CD4-positive, alpha-beta T cell treated with Interleukin-17A for 1 hour (primary cell): ENCODE measurements at places on chromosomes 7 and 10.

GRCh38 chr10:75043256-75044131, 68.0 kb upstream of the SAMD8 start:
- DNase-seq = peak; percentile 66

- peak; percentile 57 for DNase-seq
Observed at GRCh38 chr7:26686448-26686981, 177.9 kb downstream of the SKAP2 start.

- DNase-seq = no peak
Observed at GRCh38 chr10:19947215-19947614, 131.0 kb downstream of the PLXDC2 start.

- no peak for DNase-seq
Observed at GRCh38 chr10:48946891-48947500, 7.4 kb upstream of the LRRC18 start.

- DNase-seq = no peak
Observed at GRCh38 chr10:37803269-37803668, 54.1 kb downstream of the ZNF248 start.

DNA sequence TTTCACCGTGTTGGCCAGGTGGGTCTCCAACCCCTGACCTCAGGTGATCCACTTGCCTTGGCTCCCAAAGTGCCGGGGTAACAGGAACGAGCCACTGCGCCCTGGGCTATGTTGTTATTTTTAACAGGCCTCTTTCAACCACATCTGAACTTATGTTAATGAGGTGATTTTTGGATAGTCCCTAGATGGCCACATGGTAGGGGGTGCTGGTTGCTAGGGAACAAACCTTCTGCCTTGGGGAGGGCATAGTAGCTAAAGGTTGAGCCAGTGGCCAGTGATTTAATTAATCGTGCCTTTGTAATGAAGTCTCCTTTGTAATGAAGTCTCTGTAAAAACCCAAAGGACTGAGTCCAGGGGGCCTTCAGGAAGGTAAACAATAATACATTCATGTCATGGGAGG, 9.1 kb downstream of the COMTD1 start:
- DNase-seq = no peak

DNA sequence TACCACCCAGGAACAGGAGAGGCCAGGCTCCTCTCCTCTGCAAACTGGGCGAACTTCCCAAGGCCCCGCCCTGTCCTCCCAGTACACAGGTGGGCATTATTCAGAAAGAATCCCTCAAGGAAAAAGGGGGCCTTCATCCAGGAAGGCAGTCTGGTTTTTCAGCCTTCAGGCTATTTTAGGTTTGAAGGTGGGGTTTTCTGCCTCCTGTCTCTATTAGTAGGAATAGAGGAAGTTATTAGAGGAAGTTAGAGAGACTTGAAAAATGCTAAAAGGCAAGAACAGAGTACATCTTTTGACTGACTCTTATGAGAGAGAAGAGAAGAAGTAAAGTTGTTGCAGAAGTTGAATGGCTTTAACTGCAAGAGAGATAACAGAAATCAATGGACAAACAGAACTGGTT, 250.9 kb upstream of the SORCS1 start:
- no peak for DNase-seq

DNA sequence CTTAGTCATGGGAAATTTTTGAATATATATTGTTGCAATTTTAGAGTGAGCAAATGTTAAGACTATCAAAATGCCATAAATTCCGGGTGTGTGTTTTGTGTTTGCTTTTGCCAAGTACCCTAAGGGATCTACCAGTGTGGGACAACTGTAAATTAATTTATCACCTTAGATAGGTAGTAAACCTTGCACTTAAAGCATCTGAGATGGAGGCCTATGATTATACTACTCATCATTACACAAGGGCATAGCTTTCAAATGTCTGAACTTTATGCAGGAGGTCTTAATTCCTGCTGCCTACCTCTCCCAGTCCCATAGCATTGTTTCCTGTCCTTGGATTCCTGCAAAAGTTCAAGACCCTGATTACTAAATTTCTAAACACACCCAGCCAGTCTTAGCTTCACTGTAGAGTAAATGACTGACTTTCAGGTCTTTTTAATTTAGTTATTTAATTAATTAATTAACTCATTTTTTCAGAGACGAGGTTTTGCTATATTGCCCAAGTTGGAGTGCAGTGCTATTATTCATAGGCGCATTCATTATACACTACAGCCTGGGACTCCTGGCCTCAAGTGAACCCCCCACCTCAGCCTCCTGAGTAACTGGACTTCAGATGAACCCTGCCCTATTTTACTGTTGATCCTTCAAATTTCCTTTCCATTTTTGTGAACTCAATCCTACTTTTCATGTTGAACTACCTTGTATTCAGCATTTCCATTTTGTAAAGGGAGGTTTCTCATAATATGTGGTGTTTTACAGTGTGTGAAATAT, 47.0 kb downstream of the THSD7A start:
- no peak for DNase-seq

- DNase-seq = no peak
Observed at GRCh38 chr7:115332691-115333090, 410.8 kb downstream of the MDFIC start.

DNA sequence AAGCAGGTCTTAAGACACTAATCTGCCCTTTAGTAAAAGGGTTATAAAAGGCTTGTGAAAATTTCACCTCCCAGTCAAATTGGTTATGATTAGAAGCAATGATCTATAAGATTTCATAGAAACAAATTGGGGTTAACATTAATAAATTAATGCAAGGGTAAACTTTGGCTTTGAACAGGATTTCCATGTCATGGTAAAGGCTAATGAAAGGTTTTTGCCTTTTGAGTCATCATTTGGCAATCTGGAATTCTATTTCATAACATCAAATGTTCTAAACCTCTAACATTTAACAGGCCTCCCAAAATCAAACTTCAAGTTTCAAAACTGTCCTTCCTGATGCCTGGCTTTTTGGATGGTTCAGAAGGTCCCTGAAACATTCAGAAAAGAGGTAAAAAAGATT, 62.4 kb downstream of the COA1 start:
- no peak for DNase-seq

DNA sequence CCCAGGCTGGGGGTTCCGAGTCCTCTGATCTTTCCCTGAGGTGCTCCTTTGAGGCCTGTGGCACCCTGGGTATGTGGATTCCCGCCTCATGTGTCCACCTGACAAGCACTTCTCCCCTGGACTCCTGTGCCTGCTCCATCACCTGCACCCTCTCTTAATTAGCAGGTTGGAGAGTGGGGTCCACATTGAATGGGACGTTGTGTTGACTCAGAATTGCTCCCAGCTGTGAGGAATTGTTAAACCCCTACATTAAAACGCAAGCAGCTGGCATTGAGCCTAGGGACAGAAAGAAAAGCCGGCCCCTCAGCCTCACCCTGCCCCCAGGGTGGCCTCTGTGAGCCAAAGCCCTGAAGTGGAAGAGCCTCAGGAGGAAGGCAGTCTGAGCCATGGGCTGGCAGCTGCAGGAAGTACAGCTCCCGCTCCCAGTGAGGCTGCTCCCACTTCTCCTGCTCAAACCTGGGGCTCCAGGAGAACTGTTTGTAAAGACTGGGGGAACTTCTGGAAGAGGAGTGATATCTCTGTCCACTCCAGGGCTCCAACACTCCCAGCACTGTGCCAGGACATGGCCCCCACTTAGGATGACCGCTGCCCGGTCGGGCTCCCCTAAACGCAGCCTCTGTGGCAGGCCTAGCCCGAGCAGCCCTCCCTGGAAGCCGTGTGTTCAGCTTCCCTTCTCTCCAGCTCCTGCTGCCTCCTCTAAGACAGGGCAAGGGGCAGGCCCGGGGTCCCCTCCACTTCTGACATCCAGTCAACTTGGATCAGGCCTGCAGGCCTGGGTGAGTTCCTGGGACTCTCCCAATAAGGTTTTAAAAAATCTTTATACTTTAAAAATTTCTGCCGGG, 1.8 kb upstream of the OPN4 start:
- DNase-seq = no peak

- no peak for DNase-seq
Observed at GRCh38 chr7:133858311-133858710, 268.8 kb upstream of the LRGUK start.

DNA sequence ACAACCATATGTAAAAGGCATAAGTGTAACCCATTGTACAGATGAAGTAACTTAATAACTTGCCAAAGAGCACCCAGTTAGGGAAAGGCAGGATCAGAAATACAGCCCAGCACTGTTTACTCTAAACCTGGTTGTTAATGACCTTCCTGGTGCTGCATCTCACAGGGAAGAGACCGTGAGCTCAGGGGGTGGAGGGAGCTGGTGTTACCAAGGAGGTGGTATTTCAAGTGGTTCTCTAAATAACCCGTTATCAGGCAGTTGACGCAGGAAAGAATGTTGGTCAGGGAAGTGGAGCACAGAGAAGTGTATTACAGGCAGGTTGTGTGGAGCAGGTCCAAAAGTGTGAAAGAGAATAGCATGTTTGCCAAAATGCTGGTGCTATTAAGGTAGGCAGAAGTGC, 4.4 kb upstream of the ST7 start:
- no peak for DNase-seq

GRCh38 chr7:72429316-72429715, 17.2 kb upstream of the CALN1 start:
- no peak for DNase-seq

DNA sequence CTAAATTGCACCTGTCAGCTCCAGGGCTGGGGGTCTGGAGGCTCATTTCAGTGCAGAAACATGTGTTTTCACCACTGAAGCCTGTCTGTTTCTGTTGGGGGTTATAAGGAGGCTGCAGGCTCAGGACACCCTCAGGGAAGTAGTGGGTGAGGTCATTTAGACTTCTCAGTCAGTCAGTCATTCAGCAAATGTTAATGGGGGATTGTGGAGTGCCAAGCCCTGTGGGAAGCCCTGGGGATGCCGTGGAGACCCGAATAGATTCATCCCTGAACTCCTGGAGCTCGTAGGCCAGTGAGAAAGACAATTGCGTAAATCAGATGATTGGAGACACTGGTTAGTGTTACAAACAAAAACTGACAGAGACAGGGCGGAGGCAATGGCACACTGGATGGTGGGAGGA, 19.2 kb downstream of the LHPP start:
- no peak for DNase-seq

DNA sequence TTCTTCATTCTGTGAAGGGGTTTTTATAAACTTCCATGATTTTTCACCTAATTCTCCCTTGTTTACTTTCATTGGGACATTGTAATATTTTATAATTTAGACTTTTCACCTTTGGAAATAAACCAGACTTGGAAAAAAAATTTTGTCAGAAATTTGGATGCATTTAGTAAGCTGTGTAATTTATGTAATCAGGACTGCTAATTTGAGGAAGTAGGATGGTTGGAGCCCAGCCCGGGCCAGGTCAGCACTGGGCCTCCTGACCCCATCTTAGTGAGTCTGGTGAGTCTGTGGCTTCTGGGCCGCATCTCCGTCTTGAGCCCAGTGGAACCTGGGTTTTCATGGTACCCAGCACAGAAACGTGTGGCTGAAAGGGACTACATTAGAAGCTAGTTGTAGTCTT, 27.6 kb upstream of the ZNF32 start:
- DNase-seq = no peak

GRCh38 chr10:131184503-131184902, 127.0 kb downstream of the TCERG1L start:
- DNase-seq = no peak

DNA sequence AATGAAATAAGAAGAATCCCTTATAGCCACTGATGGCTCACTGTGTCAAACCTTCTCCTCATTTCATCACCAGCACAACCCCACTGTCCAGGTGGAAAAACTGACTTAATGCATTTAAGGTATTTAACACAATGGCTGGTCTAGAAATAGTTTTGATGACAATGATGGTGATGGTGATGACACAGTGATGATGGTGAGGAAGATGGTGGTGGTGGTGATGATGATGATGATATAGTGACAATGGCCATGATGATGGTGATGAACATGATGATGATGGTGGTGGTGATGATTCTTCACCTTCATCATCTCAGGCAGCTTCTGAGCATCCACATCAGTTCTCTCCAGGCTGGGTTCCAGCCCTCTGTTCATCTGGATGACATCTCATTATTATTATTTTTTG, 186.6 kb downstream of the TCERG1L start:
- DNase-seq = no peak

DNA sequence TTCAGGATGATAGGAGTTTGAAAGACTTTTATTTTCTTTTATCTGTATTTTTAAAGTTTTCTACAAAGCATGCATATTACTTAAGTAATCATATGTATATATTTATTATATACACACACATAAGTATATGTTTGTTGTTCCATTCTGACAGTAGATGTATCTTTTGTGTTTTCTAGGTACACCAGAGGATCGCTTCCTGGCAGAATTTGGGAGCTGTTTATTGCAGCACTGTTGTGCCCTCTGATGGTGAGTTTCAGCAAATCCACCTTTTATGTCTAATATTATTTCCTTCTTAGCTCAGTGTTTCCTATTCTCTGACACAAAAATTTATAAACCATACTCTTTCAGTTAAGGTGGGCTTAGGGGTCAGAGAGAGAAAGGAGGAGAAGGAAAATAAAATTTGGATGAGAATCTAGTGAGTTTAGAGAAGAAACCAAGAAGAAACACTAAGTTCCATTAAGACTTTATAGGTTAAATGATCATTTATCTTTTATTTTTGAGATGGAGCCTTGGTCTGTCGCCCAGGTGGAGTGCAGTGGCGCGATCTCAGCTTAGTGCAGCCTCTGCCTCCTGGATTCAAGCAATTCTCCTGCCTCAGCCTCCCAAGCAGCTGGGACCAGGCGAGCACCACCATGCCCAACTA, 59.2 kb upstream of the OIT3 start:
- peak; percentile 68 for DNase-seq

DNA sequence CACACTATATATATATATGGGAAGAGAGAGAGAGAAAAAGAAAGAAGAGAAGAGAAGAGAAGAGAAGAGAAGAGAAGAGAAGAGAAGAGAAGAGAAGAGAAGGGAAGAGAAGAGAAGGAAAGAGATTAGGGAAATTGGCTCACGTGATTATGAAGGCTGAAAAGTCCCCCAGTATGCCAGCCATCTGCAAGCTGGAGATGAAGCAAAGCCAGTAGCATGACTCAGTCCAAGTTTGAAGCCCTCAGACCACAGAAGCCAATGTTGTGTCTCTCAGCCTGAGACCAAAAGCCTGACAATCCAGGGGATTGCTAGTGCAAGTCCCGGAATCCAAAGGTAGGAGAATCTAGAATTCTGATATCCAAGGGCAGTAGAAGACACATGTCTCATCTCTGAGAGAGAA, 206.3 kb upstream of the PRSS1 start:
- no peak for DNase-seq

DNA sequence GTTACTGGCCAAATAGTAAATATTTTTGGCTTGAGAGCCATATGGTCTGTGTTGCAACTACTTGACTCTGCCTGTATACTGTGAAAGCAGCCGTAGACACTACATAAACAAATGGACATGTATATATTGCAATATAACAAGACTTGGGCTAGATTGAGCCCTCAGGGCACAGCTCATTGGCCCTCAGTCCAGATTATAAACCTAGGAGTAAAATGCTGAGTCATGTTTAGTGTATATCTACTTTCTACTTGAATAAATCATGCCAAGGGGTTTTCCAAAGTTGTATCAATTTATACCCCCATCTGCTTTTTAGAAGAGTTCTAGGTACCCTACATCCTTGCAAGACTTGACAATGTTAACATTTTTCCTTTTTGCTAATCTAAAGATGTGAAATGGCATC, 27.4 kb upstream of the POU6F2 start:
- DNase-seq = no peak

- DNase-seq = no peak
Observed at GRCh38 chr7:47950714-47951113, 2.4 kb upstream of the PKD1L1 start.
